ENCODE measurements at places on chromosomes 2 and 18.

GRCh38 chr2:127961729-127962128 lies 66.1 kb downstream of the SAP130 start:
- no peak for DNase-seq

- DNase-seq, result no peak
These were observed 12.0 kb downstream of the SFTPB start for GRCh38 chr2:85655961-85656417.

DNA sequence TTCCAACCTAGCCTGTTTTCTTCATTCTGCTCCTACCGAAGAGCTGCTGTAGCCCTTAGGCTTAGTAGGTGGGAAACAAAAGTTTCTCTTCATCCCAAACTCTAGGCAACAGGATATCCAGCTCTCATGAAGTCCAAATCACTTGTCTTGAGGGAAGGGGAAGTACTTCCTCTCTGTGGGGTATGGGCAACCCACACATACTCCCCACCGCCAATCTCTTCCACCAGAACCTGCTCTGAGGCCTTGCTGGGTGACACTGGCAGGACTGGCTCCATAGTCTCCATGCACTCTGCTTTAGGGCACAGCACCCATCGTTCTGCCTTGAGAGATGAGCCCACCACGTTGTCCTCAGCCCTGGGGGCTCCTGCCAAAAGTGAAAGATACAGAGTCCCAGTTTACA lies 173.0 kb downstream of the NCK2 start:
- no peak for DNase-seq

DNA sequence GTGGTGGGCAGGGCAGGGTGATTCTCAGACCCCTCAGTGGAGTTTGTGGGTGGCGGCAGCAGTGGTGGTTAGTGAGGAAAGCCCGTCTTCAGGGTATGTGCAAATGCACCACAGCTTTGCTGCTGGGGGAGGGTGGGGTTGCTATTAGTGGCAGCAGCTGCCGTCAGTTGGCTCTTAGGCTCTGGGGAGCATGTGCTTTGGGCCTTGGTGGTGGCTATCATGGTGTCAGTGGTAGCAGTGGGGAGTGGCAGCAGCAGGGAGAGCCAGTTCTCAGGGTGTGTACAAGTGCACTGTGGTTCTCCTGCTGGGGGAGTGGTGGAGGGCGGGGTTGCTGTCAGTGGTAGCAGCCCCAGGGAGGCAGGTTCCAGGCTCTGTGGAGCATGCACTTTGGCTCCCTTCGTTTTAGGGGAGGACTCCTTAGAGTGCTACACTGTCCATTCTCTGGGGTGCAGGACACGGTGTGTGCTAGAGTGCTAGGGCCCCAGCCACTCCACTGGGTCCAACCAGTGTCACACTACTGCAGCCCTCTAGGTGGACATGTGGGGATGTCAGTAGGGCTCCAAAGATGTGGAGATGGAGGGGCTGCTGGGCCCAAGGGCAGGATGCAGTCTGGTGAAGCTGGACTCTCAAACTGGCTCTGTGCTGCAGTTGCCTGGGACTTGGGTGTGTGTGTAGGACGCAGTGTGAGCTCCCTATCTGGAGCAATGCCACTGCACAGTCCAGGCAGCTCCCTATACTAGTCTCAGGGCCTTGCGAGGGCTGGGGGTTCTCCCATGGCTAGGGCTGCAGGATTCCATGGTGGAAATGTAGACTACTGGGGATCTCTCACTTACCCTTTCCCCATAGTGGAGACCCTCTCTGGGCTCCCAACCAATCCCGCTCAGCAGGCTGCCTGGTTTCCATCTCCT lies 45.3 kb downstream of the ADCYAP1 start:
- no peak for DNase-seq

GRCh38 chr18:31555971-31556747 lies 35.5 kb upstream of the TTR start:
- peak; percentile 65 for DNase-seq

DNA sequence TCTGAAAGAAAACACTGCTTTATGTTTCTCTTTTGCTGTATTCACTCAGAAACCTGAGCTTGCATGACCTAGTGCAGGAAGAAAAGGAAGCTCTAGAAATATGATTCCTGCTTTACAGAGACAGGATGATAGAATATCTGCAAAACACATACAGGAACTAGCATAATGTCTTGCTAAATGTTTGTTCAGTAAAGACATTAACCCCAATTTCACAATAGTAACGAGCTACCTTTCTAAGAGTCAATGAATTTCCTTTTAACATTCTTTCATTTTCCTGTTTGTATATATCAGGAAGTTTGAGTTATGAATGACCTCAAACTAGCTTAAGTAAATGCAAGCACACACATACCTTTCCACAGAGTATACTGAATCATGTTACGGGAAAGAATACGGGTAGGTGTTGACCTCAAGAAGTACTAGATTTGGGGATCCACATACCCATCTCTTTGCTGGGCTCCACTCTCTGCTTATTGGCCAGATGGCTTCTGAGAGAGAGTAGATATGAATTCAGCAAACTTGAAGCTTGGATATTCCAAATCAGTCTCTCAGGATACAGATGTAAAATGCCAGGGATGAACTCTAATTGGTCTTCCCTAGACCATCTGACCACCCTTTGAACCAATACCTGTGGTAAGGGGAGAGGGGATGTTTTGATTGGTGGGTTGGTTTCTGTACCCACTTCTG lies 18.2 kb upstream of the ACSL3 start:
- DNase-seq, result no peak

DNA sequence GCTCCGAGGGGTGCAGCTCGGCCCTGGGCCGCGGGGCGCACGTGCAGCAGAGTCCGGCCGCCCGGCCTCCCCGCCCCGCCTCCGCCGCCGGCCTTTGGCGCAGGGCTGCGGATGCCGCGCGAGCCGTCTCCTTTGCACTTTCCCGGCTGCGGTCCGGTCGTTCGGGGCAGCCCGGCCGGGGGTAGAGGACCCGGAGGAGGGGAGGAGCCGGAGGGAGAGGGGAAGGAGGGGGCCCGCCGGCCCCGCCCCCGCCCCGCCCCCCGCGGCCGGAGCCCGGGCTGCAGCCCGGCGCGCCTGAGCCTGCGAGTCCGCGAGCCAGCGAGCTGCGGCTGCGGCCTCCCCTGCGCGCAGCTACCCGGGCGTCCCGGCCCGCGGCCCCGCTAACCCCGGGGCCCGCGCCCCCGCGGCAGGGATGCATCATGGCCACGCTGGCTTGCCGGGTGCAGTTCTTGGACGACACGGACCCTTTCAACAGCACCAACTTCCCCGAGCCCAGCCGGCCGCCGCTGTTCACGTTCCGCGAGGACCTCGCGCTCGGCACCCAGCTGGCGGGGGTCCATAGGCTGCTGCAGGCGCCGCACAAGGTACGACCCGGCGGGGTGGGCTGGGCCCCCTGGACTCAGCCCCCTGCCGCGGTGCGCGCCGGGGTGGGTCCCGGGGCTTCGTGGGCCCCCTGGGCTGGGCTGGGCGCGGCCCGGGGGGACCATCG lies at the start of gene FHOD3:
TSS of gene FHOD3 (plus strand) at position 297 of the 709 bp plus-strand sequence. CDS start at position 420, 123 bp downstream.
- peak; percentile 50 for DNase-seq

DNA sequence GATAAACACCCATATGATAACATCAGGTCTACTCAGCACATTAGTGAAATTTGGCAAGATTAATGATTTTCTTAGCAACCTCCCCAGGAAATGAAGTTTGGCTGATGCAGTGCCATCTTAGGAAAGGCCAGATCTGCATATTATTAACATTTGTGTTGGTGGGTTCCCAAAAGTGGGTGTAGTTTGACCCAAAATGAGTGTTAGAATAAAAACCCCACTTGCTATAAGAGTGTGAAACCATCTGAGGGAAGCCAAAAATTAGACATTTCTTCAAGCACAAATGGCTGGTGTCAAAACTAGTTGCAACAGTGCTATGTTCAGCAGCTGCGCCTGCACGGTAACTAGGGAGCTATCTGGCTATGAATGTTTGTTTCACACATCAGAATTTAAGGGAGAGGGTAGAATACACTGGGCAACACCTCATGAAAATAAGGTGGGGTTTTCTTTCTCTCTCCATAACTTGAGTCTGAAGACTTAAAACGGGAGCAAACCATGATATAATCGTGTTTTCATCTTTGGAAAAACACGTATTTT lies 15.9 kb upstream of the CSRNP3 start:
- DNase-seq, result no peak

DNA sequence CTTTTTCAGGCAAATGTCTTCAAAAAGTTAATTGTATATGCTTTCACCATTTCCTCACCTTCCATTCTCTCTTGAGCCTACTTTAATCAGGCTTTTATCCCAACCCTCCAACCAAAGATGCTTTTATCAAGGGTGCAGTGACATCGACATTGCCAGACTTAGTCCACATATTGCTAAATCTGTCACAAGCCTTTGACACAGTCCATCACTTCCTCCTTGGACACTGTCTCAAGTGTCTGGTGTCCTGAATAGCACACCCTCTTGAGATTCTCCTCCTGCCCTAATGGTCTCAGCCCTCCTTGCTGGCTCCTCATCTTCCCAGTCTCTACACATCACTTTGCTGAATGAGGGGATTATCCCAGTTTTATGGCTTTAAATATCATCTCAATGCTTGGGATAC lies 147.5 kb upstream of the SLC39A10 start:
- DNase-seq, result no peak

- DNase-seq, result no peak
These were observed 107.2 kb upstream of the PARD3B start for GRCh38 chr2:204437815-204438756.

DNA sequence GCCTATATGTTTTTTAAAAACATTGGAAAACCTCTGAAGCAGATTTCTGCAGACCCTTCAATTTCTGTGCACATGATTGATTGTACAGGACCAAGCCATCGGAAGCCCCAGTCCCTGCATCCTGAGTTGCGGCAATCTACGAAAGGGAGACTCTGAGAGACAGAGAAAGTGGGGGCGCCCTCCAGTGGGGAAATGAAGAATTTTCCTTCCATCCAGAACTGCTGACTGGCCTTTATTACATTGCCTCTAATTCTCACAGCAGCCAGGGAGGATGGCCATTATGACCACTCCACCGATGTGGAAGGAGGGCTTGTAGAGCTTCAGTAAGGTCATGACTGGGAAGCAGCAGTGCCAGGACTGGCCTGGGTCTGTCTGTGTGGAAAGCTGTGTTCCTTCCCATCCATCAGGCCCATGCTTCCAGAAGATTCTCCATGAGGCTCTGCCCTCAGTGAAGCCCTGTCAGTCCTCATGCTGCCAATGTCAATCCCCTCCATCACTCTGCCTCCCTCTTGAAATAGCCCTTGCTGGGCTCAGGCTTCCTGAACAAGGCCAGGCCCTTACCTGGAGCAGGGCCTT lies 20.0 kb upstream of the RESP18 start:
- DNase-seq, result peak; percentile 47

GRCh38 chr2:9002637-9003365 lies 683 bp downstream of the MBOAT2 start:
- DNase-seq, result peak; percentile 6

- no peak for DNase-seq
These were observed 440.7 kb downstream of the RND3 start for GRCh38 chr2:150046810-150047209.

DNA sequence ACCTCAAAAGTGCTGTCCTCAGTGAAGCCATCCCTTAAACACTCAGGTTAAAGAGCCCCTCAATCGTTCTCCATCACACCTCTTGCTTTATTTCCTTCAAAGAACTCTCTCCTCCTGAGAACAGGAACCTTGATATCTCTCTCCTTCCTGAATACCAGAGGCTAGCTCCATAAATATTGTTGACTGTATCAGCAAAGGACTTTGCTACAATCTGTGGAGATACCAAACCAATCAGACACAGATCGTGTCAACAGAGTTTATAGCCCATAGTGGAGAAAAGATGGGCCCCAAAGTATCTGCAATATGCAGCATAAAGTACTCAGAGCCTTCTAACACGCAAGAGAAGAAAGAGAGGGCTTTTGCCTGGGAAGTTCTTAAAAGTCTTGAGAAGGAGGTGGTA lies 36.4 kb downstream of the PLEKHM3 start:
- no peak for DNase-seq

- no peak for DNase-seq
These were observed 1244.7 kb upstream of the ZEB2 start for GRCh38 chr2:145764631-145765030.

GRCh38 chr2:187502467-187502866 lies 51.8 kb downstream of the TFPI start:
- DNase-seq, result no peak

- no peak for DNase-seq
These were observed 23.6 kb downstream of the SPHKAP start for GRCh38 chr2:228157841-228158240.

All from cerebellum (tissue), 4 donors.